ENCODE measurements at places on chromosomes 2 and 18. TPM values are rescaled to one million over a fixed set of nuclear protein-coding genes. Genes with fewer than 3 reads are reported as not detected.

GRCh38 chr2:134218930-134219658 lies 34.8 kb upstream of the MGAT5 start:
- no peaks in the 10 kb centered on the region for H3K36me3 ChIP-seq
- no peaks in the 10 kb centered on the region for H3K4me1 ChIP-seq
- H3K27me3 ChIP-seq = no peaks in the 10 kb centered on the region
- H3K27ac ChIP-seq = no peak overlapping the region

Gene NXPH2
- not detected for total RNA-seq

GRCh38 chr18:7566567-7567473 lies at the start of gene PTPRM:
Gene PTPRM (plus strand): TSS chr18:7567316. CDS start chr18:7567819, 503 bp downstream.
- H3K27me3 ChIP-seq = no peaks in the 10 kb centered on the region
- H3K4me1 ChIP-seq = peaks cover 33% of the 10 kb centered on the region
- peak within 1 kb of the TSS; percentile 83 for H3K4me3 ChIP-seq
- peak; percentile 94 for DNase-seq

DNA sequence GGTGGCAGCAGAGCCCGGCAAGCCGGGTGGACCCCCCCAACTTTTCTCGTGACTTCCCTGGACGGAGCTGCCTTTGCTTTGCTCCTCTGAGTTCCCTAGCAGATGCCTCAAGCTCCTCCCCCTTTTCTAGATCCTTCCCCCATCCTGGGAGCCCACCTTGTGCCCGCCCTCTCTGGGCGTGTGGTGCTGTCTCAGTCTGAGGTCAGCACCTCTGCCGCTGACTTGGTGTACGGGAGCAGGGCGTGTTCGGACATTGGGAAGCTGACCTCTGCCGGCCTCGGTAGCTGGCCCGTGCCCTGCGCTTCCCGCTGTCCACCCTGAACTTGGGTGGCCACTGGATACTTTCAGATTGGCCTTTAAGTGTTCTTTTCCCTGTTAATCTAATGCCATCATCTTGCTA lies 19.6 kb upstream of the ESPNL start:
- DNase-seq = peak; percentile 79
- H3K36me3 ChIP-seq = peaks cover 65% of the 10 kb centered on the region
- H3K4me1 ChIP-seq = peaks cover 2% of the 10 kb centered on the region
- no peaks in the 10 kb centered on the region for H3K27me3 ChIP-seq
- no peak overlapping the region for H3K4me3 ChIP-seq

- no peak overlapping the region for H3K4me3 ChIP-seq
- peak overlapping the region; percentile 4 for H3K27ac ChIP-seq
- peaks cover 41% of the 10 kb centered on the region for H3K4me1 ChIP-seq
- H3K27me3 ChIP-seq = no peaks in the 10 kb centered on the region
- H3K36me3 ChIP-seq = peaks cover 5% of the 10 kb centered on the region
Measured at GRCh38 chr2:148720501-148721001, 76.0 kb downstream of the EPC2 start.

DNA sequence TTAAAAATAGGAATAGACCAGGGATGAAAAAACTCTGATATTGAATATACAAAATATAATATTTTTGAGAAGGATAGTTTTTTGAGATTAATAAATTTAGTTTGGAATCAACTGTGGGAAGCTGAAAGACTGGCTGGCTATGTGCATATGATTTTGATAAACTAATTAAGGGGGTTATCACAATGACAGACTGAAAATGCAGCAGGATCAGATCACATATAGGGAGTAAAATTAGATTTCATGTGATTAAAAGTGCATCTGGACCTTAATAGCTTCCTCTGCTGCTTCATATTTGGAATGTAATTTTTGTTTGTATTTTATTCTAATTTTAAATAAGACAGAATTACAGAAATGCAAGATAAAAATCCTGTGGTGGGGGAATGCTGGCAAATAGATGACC lies 111.7 kb downstream of the CCDC102B start:
- H3K4me1 ChIP-seq = no peaks in the 10 kb centered on the region
- no peaks in the 10 kb centered on the region for H3K27me3 ChIP-seq
- H3K27ac ChIP-seq = no peak overlapping the region
- no peak for DNase-seq

- no peaks in the 10 kb centered on the region for H3K36me3 ChIP-seq
- peaks cover 5% of the 10 kb centered on the region for H3K4me1 ChIP-seq
- peaks cover 8% of the 10 kb centered on the region for H3K27me3 ChIP-seq
Measured at GRCh38 chr2:15895615-15896469, 44.5 kb upstream of the MYCN start.

DNA sequence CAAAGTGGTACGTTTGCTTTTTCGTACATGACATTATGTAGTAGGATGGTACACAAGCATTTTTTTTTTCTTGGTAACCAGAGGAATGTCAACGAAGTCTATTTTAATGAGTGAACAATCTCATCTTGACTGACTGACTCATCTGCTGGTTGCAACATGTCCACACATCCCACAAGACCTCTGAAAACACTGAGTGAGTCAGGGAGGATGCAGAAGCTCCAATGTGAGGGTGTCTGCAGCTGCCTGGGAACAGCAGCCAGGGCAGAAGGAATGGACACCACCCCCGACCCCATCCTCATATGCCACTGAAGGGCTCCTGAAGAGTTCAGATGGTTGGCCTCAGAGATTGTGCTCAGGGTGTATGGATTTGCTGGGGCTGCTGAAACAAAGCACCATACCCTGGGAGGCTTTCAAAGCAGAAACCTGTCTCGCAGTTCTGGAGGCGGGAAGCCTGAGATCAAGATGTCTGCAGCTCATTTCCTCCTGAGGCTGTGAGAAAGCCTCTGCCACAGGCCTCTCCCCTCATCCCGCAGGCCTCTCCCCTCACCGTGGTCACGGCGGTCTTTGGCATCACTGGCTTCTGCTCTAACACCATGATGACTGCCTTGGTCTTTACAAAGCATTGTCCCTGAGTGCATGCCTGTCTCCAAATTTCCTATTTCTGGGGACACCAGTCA lies 124.6 kb downstream of the LRATD1 start:
- H3K27ac ChIP-seq = no peak overlapping the region
- H3K27me3 ChIP-seq = no peaks in the 10 kb centered on the region
- no peaks in the 10 kb centered on the region for H3K4me1 ChIP-seq
- no peaks in the 10 kb centered on the region for H3K36me3 ChIP-seq
- no peak overlapping the region for H3K4me3 ChIP-seq

GRCh38 chr2:144154205-144154604 lies 365.7 kb downstream of the ZEB2 start:
- H3K4me1 ChIP-seq = peaks cover 14% of the 10 kb centered on the region
- no peaks in the 10 kb centered on the region for H3K27me3 ChIP-seq
- peaks cover 2% of the 10 kb centered on the region for H3K36me3 ChIP-seq

Gene HRH4
- not detected for total RNA-seq

All from osteocyte (in vitro differentiated cells).